ENCODE measurements at places on chromosomes 3 and 15.

DNA sequence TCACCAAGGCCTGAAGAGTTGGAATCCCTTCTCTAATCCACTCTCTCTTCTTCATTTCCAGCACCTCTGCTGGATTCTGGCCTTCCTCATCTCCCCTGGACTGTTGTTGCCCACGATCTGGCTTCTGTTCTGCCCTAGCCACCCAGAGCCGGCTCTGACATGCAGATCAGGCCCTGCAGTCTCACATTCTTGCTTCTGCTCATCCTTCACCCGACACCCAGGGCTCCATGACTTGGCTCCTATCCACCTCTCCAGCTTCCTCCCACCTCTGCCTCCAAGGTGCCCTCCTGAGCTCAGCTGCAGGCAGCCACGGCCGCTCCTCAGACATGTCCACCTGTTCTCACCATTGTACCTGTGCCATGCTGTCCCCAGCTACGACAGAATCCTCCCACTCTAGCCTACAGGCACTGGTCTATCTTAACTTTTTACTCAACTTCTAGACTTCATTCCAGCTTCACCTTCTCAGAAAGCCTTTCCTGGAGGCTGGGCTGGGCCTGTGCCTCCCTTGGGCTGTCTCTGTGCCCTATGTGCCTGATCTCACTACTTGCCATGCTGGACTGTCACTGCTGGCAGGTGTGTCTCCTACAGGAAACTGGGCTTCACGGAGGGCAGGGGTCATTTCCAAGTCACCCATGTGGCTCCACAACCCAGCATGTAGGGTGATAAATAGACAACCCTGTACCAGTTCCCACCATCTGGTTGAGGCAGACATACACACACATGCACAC lies 16.0 kb upstream of the TBC1D21 start:
- no peak for DNase-seq

GRCh38 chr3:177377166-177377565 lies 179.9 kb upstream of the TBL1XR1 start:
- no peak for DNase-seq

GRCh38 chr3:50194128-50194902 lies 2.9 kb downstream of the GNAT1 start:
- peak; percentile 17 for DNase-seq

GRCh38 chr3:52314489-52314888 lies 1.6 kb upstream of the DNAH1 start:
- no peak for DNase-seq

DNA sequence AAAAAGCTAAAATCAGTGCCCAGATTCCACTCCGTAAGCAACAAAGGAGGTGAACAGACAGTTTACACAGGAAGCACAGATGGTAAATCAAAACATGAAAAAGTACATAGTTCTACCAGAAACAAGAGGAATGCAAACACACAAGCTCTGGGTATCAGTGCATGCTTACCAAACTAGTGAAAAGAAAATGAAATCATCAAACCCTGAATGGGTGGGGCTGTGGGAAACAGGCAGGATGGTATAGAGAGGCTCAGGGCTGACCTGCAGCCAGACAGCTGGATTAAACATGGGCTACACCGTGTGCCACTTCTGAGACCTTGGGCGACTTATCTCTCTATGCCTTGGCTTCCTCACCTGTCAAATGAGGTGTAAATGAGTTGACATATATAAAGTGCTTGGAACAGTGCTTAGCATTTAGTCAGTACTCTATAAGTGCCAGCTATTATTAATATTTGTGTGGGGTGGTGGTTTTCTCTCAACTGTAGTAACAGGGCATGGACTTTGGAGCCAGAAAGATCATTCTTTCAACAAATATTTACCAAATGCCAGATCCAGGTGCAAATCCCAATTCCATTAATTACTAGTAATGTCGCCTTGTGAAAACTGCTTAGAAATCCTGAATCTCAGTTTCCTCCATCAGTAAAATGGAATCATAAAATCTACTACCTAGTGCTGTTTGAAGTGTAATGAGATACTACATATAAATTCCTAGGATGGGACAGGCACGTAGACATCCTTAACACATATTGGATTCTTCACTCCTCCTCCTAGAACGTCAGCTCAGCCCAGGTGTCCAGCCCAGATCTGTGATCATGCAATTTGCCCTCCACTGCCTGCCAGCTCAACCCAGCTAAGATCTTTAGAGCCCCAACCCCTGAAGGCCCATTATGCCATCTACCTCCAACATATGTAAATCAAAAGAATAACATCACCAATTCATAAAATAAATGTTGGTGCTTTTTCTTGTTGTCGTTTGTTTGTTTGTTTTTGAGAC lies 55.5 kb upstream of the SMAD3 start:
- no peak for DNase-seq

DNA sequence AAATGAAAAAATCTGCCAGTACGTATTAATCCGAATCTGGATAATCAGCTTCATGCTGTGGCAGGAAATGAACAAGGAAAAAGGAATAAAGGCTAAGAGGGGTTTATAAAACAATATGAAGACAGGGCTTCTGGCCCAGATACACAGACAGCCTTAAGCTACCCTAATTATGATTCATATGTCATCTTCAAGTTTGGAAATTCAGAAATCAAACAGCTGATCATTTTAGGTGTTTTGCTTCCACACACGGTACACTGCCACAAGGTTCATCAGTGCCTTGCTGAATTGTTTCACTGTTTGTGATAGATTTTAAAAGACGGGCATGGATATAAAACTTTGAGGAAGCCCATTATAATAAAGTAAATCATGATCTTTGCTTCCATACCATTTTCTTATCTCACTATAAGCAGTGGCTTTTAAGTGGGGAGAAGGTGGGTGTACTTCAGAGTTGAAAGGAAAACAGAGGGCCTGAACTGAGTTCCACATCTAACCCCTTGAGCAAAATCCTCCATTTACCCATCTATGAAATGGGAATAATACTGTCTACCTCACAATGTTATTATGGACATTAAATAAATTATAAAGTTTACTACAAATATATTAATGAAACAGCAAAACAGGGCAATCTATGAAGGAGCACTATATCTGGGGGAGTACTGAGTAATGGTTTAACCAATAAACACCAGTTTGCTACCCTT lies 15.7 kb downstream of the GTPBP8 start:
- no peak for DNase-seq

GRCh38 chr3:13004376-13004775 lies 68.9 kb downstream of the IQSEC1 start:
- no peak for DNase-seq

GRCh38 chr3:167304077-167304476 lies 76.0 kb downstream of the ZBBX start:
- no peak for DNase-seq

GRCh38 chr15:75153565-75154276 lies 48.0 kb upstream of the C15orf39 start:
- DNase-seq = no peak

GRCh38 chr3:141323936-141324704 lies 44.2 kb upstream of the ZBTB38 start:
- DNase-seq = no peak

- no peak for DNase-seq
These were observed 90.6 kb upstream of the TLE3 start for GRCh38 chr15:70188286-70188685.

GRCh38 chr3:114756506-114757279 lies 390.4 kb downstream of the ZBTB20 start:
- DNase-seq = peak; percentile 13

- DNase-seq = peak; percentile 56
These were observed 48.1 kb downstream of the GRK7 start for GRCh38 chr3:141811348-141811747.

DNA sequence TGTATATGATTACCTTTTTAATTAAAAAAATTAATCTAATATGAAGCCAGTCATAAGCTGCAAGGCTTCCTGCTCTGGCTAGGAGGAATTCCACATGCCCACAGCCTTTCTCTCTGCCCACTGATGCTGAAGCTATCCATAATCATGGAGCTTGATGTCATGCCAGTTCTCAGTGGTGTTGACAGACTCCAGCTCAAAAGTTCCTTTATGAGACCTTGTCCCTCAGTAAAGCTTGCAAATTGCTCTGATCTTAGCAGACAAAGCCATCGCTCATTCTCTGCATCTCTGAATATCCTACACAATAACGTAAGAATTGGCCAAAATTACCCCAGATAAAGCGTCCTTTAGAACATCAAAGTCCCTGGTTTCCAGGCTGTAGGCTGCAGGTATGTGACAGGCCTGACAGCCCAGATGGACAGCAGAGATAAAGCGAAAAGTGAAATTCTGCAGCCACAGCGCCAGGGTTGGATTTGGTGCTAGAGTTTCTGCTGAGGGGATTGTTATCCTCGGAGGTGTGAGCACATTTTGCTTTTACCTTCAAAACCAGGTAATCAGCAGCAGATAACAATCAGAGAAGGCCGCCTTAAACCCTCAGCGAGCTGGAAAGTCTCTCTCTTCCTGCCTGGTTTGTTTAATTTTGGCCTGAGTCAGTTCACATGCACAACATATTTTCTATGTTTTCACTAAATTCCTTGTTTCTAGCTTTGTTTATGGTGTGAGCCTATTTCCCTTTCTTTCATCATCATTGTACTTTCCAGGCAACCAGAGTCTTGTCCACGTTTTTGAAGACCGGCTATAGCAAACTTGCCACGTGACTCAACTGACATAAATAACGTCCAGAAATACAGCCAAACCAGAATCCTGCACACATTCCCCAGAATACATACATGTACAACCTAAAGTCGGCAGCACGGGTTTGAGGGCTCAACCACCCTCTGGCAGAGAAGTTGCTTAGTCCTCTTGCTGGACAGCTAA lies 36.6 kb upstream of the ALDH1A3 start:
- no peak for DNase-seq

DNA sequence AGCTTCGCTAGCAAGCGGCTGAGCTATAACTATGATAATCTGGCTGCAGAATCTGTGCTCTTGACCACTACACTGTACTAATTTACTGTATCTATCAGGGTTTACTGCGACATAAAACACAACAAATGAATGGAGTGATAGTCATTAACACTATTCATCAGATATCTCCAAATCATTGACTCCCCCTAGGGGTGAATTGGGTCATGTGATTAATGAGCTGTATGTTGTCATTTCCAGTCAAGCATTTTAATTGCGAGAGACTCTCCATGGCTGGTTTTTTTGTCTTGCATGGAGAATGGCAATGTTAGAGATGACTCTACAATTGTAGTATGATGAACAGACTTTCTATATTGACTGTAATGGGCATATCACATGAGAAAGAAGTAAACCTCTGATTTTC lies 10.5 kb upstream of the TM4SF18 start:
- DNase-seq = no peak

GRCh38 chr3:197926418-197926817 lies 23.6 kb upstream of the RPL35A start:
- no peak for DNase-seq

DNA sequence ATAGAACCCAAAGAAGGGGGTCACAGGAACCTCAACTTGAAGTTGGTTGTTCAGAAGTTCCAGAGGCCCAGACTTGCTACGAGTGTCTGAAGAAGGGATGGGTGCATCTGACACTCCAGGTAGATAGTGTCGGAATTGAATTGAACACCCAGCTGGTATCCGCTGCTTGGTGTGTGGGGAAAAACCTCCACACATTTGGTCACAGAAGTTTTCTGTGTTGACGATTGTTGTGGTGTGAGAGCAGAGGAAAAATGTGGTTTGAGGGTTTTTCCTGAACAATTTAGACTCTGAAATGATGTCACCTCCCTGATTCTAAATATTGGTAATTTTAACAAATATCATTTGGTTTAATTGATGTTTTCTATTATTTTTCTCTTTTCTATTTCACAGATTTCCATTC lies 218.8 kb upstream of the CTNNB1 start:
- DNase-seq = no peak

DNA sequence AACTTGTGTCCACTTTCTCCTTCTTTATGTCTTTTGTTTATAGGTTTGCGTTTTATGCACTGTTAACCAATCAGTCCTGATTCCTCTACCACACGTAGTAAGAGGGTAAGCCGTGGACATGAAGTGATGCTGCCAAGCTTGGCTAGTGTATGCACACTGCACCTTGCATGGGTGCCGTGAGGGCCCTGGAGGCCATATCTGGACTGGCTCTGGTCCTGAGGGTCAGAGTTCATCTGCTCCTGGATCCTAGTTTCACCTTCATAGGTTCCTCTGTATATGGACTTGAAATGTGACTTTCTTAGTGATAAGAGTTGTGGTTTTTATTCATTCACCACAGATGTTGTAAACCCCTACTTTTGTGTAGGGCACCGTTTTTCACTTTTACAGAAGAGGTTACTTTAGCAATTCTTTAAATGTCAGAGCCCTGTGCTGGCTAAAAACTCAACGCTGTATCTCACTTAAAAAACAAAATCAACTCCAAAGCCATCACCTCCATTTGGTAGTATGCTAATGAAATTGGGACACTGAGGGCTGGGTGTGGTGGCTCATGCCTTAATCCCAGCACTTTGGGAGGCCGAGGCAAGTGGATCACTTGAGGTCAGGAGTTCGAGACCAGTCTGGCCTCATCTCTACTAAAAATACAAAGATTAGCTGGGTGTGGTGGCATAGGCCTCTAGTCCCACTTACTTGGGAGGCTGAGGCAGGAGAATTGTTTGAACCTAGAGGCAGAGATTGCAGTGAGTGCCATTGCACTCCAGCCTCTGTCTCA lies 22.9 kb downstream of the SIAH2 start:
- no peak for DNase-seq

DNA sequence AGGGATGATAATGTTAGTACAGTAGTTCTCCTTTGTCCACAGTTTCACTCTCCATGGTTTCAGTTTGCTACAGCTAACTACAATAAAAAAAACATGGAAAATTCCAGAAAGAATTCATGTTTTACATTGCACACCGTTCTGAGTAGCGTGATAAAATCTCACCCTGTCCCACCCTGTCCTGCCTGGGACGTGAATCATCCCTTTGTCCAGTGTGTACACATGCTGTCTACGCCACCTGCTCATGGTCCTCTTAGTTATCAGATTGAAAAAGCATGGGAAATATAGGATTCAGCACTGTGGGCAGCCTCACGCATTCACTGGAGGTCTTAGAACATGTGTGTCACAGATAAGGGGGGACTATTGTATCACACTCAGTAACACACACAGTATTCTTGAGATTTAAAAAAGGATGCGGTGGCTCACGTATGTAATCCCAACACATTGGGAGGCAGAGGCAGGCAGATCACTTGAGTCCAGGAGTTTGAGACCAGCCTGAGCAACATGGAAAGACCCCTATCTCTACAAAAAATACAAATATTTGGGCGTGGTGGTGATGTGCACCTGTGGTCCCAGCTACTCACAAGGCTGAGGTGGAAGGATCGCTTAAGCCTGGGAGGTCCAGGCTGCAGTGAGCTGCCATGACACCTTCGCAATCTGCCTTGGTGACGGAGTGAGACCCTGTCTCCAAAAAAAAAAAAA lies 8.7 kb upstream of the FLNB start:
- DNase-seq = no peak

Data from skin of body (tissue), 3 donors.